ENCODE measurements at places on chromosomes 3 and 15.

- no peak for DNase-seq
These were observed 32.4 kb upstream of the SNX4 start for GRCh38 chr3:125552401-125552800.

GRCh38 chr3:178100908-178101307, 435.3 kb upstream of the KCNMB2 start:
- DNase-seq, result no peak

DNA sequence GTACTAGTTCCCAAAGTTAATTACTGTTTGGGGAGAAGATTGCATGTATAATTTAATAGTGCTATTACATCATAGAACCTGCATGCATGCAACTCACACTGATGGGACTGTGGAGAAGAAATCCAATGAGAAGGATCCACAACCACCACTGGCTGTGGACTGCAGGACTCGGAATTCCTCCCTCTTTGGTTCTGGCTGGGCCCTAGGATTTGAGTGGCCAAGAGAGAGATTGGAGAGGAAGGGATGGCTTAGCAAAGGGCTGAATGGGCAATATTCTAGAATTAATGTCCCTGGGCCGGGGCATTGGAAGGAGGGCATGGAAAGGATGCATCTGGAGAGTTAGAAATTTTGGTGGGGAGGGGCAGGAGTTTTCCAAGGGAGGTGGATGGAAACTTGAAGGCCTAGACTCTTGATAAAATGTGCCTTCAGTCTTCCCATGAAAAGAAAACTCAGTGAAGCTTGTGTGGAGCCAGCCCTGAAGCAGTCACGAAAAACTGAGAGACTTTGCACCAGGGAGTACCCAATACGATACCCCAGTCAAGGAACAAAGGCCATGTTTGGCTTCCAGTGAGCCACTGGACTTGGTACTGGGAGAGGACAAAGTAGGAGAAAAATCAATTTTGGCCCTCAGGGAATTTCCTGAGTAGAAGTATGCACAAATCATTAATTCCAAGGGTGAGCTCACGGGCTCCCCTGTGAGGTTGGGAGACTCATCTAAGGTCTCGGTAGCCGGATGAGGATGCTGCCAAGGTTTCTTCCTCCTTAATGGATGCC, 31.4 kb upstream of the TPM1 start:
- no peak for DNase-seq

GRCh38 chr3:134833453-134834163, 38.5 kb downstream of the EPHB1 start:
- DNase-seq, result no peak

DNA sequence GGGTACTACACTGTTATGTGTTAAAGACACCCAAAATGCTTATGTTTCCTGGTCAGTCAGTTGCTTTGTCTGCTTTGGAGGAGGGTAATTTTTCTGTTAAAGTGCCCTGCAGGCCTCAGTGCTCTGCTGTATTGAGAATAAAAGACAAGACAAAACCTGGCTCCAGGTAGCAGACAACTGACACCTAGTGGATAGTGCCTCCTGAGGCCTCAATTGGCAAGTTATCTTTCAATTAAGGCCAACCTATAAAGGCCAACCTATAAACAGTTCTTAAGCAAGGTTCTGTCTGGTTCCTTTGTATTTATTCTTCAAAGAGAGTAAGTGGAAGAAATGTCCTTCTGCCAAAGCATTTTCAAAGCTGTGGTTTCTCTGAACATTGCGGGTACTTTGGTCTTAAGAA, 773.8 kb downstream of the MECOM start:
- DNase-seq, result no peak

- DNase-seq, result no peak
These were observed 59.4 kb downstream of the DAPK2 start for GRCh38 chr15:63986751-63987341.

DNA sequence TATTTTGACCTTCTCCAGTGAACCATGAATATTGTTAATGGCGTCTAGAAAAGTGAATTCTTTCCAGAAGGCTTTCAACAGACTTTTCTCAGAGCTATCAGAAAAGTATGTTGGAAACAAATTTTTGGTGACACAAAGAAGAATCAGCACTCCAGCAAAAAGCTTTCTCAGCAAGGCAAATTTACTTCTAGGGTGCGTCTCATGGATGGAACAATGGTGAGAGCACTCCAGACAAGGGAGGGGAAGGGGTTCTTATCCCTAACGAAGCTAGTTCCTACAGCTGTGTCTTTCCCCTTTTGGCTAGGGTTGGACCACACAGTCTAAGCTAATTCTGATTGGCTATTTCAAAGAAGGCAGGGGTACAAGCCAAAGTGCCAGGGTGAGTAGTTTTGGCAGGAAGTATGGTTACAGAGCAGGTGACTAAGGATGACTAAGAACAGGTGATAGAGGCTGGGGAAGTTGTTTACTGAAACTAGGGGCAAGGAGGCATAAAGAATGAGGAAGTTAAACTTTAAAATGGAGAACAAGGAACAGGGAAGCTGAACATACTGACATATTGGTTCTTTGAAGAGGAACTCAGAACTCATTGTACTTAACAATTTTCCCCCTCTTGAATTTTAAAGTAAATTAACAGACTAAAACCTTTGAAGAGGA, 959.8 kb downstream of the NAALADL2 start:
- no peak for DNase-seq

- DNase-seq, result no peak
These were observed 88.1 kb downstream of the MAGI1 start for GRCh38 chr3:65950340-65951326.

- no peak for DNase-seq
These were observed 22.5 kb downstream of the GASK1A start for GRCh38 chr3:43001556-43002121.

DNA sequence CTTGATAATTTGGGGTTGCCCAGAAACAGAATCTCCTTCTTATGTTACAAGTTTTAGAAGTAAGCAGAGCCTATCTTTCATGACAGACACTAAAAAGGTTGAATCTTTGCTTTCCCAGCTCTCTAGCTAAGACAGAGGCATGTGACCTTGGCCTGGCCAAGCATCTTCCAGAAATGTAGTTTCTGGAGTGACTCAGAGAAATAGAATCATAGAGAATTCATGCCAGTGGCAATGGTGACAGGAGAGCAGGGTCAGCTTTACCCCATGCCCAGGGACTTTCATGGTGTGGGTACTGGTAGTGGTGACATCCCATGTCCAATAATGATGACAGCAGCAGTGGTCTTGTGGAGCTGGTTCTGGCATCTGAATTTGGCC, 4.0 kb upstream of the PARP6 start:
- DNase-seq, result no peak

GRCh38 chr15:79400650-79401049, 31.5 kb upstream of the MINAR1 start:
- DNase-seq, result no peak

GRCh38 chr3:192516820-192517219, 210.5 kb downstream of the FGF12 start:
- no peak for DNase-seq

GRCh38 chr15:40263024-40263754, 19.7 kb downstream of the ANKRD63 start:
- no peak for DNase-seq

DNA sequence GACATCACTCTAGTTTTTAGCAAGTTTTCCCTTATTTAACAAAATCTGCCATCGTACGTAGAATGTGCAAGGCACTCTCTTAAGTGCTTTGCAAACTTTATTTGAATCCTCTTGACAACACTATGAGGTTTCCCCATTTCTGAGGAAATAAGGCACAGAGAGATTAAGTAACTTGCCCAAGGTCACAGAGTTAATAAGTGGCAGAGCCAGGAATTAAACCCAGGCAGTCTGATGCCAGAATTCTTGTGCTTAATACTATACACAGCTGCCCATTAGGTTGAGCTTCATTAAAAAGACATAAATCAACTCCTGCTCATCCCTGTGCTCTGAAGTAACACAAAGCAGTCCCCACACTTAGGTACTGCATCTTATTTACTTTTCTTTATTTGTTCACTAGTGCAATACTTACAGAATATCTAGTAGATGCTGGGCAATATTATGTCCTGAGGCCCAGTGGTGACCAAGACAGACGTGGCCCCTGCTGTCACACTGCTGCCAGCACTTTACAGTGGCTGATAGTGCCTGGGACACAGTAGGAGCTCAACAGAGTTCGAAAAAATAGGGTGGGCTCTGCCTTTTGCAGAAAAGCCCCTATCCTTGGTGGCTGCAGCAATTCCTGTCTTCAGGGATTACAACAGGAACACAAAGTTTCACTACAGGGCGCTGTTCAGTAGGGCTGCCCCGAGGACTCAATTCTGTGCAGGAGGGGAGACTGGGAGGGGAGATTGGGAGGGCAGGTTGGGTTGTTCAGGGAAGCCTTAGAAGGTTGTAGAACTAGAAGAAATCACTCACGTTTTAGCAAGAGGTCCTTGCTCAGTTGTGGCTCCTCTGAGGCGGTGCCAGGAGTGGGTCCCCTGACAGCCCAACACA, 138.3 kb upstream of the TPM1 start:
- no peak for DNase-seq

DNA sequence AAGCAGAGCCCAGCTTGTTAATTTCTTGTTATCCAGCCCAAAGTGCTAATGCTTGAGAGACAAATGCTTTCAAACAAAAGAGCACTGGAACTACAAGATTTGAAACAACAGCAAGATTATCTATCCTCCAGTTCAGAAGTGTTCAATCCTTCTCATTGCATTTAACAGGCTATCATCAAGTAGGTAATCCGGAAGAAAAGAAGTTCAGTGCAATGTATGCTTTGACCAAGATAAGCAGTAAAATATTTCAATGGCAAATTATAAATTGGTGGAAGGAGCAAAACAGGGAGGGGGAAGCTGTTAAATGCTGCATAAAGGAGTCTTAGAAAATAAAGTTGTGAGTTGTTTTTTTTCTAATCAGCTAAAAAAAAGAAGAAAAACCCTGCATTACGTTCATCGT, 8.8 kb downstream of the LRIG1 start:
- DNase-seq, result no peak

DNA sequence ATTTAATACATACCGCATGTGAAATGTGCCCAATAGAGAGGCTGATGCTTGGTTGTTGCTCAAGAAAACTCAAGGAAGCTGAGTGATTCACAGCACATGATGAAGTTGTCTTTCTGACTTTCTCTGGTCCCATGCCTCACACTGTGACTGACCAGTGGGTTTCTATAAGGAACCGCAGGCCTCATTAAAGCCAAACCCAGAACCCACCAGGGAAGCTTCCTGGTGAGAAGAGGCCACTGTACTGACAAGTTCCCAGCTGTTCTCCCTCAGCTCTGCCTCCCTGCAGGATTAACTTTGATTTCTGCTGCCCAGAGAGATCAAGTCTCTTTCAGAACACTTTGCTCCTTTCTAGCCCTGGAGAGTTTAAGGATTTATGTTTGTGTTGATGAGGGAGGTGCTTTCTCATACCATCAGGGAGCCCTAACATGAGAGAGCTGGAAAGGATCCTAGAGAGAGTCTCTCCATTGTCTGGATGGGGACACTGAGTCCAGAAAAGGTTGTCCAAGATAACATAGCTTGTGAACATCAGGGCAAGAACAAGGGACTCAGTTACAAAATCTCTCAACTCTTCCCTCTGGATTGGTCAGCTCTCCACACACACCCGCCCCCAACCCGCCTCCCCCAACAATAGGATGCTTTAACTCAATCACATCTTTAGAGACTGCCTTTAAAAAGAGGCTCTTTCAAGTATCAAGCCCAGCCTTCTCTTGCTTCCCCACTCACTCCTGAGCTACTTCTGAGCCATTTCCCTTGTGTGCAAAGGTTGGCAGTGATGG, 303.2 kb upstream of the TLE3 start:
- DNase-seq, result no peak

GRCh38 chr15:81485806-81486205, 111.8 kb upstream of the TMC3 start:
- DNase-seq, result no peak

DNA sequence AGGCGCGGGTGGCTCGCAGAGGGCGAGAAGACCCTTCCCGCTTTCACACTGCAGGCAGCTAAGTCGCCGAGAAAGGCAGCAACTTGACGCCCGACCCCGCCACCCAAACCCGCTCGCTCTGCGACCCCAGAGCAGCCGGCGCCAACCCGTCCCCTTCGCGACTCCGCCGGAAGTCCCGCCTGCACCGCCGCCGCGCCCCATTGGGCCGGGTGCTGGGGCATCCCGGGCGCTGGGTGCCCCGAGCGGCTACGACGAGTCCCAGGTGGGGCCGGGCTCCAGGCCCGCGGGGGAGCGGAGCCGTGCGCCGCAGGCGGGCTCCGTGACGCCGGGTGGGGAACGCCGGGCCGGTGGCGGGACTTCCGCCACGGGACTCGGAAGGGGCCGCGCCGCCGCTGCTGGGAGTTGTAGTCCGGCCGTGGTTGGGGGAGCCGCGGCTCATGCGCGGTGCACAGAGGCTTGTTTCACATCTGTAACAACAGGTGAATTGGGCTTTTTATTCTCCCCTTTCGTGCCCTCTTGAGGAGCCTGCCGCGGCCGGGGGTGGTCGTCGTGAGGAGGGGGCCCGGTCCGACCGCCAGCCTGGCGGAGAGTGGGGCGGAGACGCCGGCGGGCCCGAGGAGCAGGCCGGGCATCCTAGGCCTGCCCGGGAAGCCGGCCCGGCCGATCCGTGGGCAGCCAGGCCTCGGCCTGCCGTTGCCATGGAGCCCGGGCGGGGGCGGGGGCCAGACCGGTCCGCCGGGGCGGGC, at the start of gene DHX30:
TSS of gene DHX30 (plus strand) at position 405 of the 746 bp plus-strand sequence. CDS start 7,546 bp downstream, outside the sequence.
- DNase-seq, result peak; percentile 86

DNA sequence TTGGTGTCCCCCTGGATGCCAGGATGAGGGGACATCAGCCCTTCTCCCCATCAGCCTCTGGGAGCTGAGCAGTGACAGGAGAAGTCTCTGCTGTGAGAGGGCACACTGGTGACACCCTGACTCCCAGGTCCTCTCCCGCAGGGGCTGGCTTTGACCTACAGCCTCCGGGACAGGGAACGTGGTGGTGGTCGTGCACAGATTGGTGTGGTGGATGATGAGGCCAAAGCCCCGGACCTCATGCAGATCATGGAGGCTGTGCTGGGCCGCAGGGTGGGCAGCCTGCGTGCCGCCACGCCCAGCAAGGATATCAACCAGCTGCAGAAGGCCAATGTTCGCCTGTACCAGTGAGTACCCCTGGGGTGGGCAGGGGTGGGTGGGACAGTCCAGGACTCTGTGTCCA, 6.8 kb downstream of the VILL start:
- no peak for DNase-seq

- DNase-seq, result no peak
These were observed 86.8 kb upstream of the CMSS1 start for GRCh38 chr3:99730870-99731269.

DNA sequence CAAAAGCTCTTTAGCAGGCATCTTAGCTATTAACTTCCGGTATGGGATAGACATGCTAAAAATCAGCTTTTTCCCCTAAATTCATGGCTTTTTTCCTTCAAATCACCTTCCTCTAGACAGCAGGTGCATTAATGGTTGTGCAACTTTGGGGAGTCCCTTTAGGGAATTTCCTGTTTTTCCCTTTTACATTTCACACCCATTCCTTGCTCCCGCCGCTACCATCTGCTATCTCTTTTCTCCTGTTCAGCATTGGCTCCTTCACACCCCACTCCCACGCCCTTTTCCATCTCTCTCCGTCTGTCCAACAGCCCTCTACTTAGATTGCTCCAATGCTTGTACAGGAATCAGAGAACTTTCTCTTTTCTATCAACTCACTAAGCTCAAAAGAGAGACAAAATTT, 43.4 kb downstream of the FEZF2 start:
- no peak for DNase-seq

- DNase-seq, result no peak
These were observed 70.1 kb downstream of the HERC1 start for GRCh38 chr15:63763476-63764123.

GRCh38 chr3:135229018-135229495, 434.0 kb downstream of the EPHB1 start:
- DNase-seq, result no peak

- DNase-seq, result peak; percentile 33
These were observed 69.7 kb upstream of the LRRFIP2 start for GRCh38 chr3:37243820-37244748.

Measured in stimulated activated naive CD8-positive, alpha-beta T cell treated with anti-CD3 and anti-CD28 coated beads, Interleukin-15, amount 100 ng/mL, for 72 hours (primary cell).